ENCODE measurements at places on chromosomes 7 and 10.

- no peak for DNase-seq
These were observed 228.1 kb downstream of the NEBL start for GRCh38 chr10:20668985-20669384.

DNA sequence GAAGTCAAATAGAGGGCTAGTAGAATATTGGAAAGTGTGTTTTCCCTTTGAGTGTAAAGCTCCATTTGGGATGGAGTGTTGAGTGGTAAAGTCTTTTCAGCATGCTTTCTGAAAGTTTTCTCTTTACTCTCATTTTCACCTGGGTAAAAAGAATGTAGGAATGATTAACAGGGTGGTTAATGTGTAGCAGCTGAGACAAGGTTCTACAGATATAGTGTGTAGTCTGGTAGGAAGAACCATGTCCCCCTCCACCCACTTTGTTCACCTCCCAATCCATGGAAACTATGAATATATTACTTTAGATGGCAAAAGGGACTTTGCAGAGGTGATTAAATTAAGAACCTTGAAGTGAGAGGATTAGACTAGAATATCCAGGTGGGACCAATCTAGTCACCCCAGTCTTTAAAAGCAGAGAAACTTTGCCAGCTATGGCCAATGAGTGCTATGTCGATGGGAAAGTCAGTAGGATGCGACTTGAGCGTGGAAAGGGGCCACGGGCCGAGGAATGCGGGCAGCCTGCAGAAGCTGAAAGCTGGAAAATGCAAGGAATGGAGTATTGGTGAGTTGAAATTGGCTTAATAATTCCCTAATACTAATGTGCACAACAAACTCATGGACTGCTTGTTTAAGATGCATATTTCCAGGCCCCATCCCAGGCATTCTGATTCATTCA is 166.3 kb upstream of the AHR start:
- DNase-seq = no peak

- DNase-seq = no peak
These were observed 186.2 kb downstream of the BICC1 start for GRCh38 chr10:58698777-58699356.

DNA sequence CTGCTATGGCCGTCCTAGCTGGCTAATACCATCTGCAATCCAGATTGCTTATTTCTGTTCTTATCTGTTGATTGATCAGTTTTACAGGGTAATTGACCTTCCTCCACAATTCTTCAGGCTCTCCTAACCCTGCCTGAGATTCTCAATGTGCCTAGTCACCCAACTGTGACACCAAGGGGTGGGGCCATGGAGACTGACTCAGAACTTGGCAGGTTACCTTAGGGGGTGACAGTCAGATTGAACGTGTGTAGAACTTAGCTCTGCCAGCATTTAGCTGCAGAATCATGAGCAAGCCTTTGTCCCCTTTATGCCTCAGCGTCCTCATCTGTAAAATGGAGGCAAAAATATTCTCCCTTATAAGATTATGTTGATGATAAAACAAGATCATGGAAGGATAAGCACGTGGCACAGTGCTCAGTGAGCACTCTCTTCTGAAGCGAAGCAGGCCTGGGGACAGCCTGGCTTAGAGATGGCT is 19.1 kb upstream of the LEP start:
- no peak for DNase-seq

- DNase-seq = no peak
These were observed 49.0 kb downstream of the PSMC2 start for GRCh38 chr7:103396471-103396870.
